HFFc6 (cell line): ENCODE measurements at places on chromosomes 2 and 18. TPM values are rescaled to one million over a fixed set of nuclear protein-coding genes. Genes with fewer than 3 reads are reported as not detected.
A peak's percentile ranks its signal among the peaks of the same experiment; 100 is the strongest.

Gene LOXHD1
- not detected in 3 replicates for total RNA-seq

Gene REG3G
- total RNA-seq, result not detected in 3 replicates

Gene MRPL44
- 28.0 to 29.5 TPM (median 28.0 TPM) in 3 replicates for total RNA-seq

Gene RAD51AP2
- not detected in 3 replicates for total RNA-seq

Gene SNED1
- 1.6 TPM in 2 replicates for total RNA-seq

DNA sequence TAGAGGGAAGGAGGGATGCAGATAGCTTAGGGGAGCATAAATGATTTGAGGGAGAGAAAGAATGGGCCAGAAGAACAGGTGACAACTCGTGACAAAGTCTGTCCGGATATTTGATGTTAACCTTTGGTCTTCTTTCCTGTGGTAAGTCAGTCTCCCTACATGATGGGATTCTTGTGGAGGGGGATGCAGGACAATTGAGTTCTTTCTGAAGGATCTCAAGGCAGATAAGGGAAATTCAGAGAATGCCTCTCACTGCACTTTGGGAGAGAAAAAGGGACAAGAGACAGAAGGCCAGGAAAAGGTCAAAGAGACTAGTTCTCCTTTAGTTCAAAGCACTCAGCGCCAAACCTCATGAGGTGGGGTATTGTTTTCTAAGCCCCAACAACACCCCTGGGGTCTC, 34.2 kb downstream of the FBXO36 start:
- no peaks in the 10 kb centered on the region for H3K4me1 ChIP-seq
- H3K27ac ChIP-seq, result no peak overlapping the region
- H3K4me3 ChIP-seq, result no peak overlapping the region
- H3K36me3 ChIP-seq, result no peaks in the 10 kb centered on the region
- no peak for DNase-seq
- H3K27me3 ChIP-seq, result no peaks in the 10 kb centered on the region

DNA sequence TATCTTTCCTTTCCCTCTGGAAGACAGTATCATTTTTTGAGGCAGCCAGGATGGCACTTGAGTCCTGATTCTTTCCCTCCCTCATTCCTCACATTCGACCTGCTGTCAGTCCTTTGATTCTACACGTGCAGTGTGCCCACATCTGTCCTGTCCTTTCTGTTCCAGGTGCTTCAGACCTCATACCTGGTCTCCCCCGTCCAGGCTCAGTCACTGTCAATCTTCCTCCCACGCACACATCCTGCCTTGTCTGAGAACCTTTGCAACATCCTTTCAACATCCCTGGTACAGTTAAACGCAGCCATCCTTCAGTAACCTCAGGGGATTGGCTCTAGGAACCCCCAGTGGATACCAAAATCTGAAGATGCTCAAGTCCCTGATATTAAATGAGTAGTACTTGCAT, 10.1 kb downstream of the BCL2 start:
- H3K4me1 ChIP-seq, result no peaks in the 10 kb centered on the region; the same call in 1 of the 2 replicates
- peaks cover 34% of the 10 kb centered on the region; the same call in 1 of the 2 replicates for H3K27me3 ChIP-seq
- no peak for DNase-seq
- no peak overlapping the region for H3K27ac ChIP-seq
- H3K36me3 ChIP-seq, result no peaks in the 10 kb centered on the region

DNA sequence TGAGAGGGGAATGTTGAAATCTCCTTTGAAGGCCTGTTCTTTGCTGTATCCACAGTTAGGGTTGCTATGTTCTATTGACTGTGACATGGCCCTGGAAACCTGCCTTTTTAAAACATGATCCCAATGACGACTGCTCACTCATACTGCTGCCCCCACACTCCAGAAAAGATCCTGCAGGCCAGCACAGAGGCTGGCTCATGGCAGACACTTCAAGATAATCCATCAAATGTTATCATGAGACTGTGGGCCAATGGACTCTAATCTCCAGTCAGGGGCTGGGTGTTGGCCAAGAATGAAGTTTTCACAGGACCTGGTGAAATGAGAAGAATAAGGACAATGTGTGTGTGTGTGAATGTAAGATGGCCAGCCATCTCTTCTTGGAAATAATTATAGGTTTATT, 59.0 kb upstream of the THOC1 start:
- no peak for DNase-seq
- H3K4me1 ChIP-seq, result peaks cover 25% of the 10 kb centered on the region
- no peak overlapping the region for H3K4me3 ChIP-seq
- no peak overlapping the region for H3K27ac ChIP-seq

- no peaks in the 10 kb centered on the region for H3K4me1 ChIP-seq
- no peak overlapping the region for H3K4me3 ChIP-seq
- DNase-seq, result no peak
- H3K36me3 ChIP-seq, result peaks cover 31% of the 10 kb centered on the region
Observed at GRCh38 chr2:73962798-73963197, 21.9 kb upstream of the TET3 start.

DNA sequence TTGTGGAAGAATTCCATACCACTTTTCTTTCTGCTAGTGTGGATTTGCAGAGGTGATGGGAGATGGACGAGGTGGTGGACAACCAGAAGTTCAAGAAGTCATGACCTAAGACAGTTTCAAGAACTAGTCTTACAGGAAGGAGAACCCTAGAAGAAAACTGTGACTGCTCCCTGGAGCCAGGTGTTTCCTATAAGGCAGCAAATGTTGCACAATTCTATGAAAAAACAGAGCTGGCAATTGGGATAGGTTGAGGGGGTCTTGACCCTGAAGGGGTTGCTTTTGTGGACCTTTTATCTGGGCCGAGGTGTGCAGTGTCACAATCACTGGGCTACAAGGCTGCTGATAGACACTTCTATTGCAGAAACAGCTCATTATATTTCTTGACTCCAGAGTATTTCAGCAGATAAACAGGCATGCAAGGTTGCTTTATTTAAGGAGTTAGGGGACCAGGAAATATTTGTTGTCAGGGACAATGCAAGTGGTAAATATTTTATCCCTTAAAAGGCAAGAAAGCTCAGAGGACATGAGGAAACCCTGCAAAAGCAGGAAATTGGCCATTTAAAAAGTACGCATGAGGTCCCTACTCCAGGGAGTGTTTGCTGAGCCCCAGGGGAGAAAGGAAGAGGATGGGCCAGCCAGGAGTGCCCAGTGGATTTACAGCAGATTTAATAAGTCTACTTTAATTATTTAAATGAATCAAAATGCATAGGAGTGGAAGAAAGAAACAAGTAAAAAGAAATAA, 22.9 kb downstream of the APCDD1 start:
- no peak overlapping the region for H3K4me3 ChIP-seq
- H3K4me1 ChIP-seq, result peaks cover 13% of the 10 kb centered on the region
- no peak overlapping the region for H3K27ac ChIP-seq
- peaks cover 37% of the 10 kb centered on the region for H3K27me3 ChIP-seq
- H3K36me3 ChIP-seq, result no peaks in the 10 kb centered on the region

DNA sequence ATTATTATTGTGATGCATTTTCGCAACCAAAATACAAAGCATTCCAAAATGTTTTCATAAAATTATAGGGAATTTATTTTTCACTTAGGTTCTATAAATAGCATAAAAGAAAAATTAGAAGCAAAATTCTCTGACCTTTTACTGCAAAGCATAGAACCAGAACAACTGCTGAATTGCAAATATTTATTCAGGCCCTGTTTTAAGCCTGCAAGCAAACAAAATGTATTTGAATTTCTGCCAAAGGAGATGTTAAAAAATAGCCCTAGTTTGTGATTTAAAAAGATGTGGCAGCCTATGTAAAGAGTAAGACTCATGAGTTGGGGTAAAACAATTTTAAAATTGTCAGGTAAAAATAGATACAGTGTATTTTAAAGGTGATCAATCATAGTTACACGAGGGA, 138.1 kb downstream of the KCNJ3 start:
- no peak overlapping the region for H3K4me3 ChIP-seq
- H3K27ac ChIP-seq, result no peak overlapping the region
- H3K36me3 ChIP-seq, result no peaks in the 10 kb centered on the region
- H3K27me3 ChIP-seq, result no peaks in the 10 kb centered on the region
- no peak for DNase-seq

- H3K27ac ChIP-seq, result peak overlapping the region; percentile 4
- H3K36me3 ChIP-seq, result peaks cover 31% of the 10 kb centered on the region
- DNase-seq, result no peak
- H3K27me3 ChIP-seq, result no peaks in the 10 kb centered on the region
Observed at GRCh38 chr18:61587865-61588264, 254.6 kb downstream of the CDH20 start.
